Activated CD4-positive, alpha-beta memory T cell treated with anti-CD3 and anti-CD28 coated beads, Interleukin-2, amount 10 ng/mL, durations not matched to agents 7 days and 5 days (primary cell): ENCODE measurements at places on chromosomes 3 and 15. TPM values are rescaled to one million over a fixed set of nuclear protein-coding genes. Genes with fewer than 3 reads are reported as not detected.

- DNase-seq = peak; percentile 24
These were observed 91.5 kb downstream of the ITPR1 start for GRCh38 chr3:4584456-4585249.

The RASSF1 gene
- total RNA-seq = 157 TPM

DNA sequence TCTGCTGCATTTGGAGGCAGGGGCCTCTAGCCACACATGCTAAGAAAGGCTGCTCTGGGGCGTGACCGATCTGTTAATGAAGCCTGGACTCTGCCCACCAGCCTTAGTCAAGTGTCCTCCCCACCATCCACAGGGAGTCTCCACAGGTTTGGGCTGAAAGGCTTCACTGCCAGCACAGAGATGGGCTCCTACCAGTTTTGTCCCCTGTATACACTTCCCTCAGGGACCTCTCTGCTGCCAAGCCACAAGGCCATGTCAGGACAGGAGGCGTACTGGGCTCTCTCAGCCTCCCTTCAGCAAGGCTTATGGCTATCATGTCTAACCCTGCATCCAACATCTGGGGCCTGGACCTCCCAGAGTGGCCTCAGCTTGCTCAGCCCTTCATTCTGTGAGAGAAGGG, 23.5 kb downstream of the KIF9 start:
- no peak for DNase-seq

The CD80 gene
- 27.1 TPM for total RNA-seq

DNA sequence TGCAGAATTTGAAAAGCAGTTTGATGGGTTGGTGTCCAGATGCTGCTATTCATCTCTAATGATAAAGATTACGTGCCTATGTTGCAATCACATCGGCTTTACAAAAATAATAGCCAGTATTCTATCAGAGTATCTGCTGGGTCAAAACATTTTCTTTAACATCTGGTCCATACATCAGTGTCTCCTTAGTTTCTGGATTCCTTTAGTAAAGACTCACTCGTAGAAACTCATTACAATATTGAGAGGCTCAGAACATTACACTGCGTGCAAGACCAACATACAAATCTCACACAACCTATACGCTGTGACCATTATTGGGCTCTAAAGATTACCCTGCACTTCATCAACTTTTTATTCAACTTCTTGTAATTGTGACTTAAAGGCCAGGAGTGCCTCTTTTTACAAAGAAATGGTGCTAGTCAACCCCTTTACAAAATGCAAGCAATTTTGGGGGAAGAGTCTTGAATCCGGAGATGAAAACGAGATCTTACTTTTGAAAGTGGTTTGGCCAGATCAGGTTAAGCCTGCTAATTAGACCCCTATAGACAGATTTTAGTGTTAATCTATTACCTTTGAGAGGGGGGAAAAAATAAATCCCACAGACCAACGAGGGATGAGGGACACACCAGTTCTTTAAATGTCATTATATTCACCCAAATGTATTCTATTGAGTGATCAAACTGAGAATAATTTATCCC, 2.9 kb downstream of the TRA2B start:
- DNase-seq = no peak

DNA sequence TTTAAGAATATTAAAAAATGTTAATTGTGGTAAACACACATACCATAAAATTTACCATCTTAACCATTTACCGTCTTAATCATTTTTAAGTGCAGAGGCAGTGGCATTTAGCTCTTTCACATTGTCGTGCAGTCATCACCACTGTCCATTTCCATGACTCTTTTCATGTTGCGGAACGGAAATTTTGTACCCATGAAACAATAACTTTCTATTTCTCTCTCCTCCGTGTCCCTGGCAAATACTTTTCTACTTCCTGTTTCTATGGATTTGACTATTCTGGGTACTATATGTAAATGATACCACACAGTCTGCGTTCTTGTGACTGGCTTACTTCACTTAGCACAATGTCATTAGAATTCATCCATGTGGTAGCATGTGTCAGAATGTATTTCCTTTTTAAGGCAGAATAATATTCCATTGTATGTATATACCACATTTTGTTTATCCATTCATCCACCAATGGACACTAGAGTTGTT, 27.9 kb downstream of the AKAP13 start:
- DNase-seq = peak; percentile 50

DNA sequence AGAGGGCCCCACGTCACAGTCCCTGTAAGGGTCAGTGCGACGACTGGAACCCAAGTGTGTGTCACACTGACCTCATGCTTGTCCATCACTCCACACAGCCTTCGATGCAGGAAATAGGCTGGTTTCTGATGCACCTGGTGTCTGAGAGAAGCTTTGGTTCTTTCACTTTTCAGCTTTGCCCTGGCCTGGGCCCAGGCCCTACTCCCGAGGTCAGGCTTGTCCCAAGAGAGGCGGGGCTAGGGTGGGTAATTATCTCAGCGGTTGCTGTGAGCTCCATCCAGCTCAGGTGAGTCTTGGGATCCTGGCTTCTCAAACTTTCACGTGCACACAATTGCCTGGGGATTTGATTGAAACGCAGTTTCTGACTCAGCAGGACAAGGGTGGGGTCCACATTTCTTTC, 19.6 kb upstream of the CHRNB4 start:
- no peak for DNase-seq

The PRR20G gene
- total RNA-seq = not detected

DNA sequence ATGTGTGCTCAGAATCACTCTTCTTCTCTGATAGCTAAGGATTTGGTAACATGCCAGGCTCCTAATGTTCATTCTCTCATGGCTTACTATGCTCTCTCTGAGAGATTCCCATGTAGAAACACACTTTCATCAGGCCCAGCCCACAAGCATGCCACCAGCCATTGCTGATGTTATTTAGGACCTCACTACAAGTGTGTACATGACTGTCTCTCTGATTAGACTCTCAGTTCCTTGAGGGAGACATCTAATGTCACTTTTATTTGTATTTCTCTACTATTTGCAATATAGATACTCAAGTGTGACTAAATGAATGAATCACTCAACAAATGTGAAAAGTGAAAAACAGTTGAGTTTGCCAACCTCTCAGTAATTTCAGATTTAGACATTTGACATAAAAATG, 84.3 kb upstream of the ARL6 start:
- DNase-seq = no peak

- no peak for DNase-seq
These were observed 187.1 kb downstream of the ITPR1 start for GRCh38 chr3:4680227-4680691.

GRCh38 chr3:25572336-25572735, 92.4 kb downstream of the TOP2B start:
- no peak for DNase-seq

The GRAMD1C gene
- 0.91 TPM for total RNA-seq

- DNase-seq = no peak
These were observed 39.0 kb downstream of the MAPK6 start for GRCh38 chr15:52057996-52058395.

GRCh38 chr3:31157893-31158620, 263.6 kb upstream of the GADL1 start:
- no peak for DNase-seq

The PLSCR5 gene
- total RNA-seq = not detected

The GOLGA8S gene
- 0.33 TPM for total RNA-seq

The HEG1 gene
- 27.7 TPM for total RNA-seq

GRCh38 chr3:5489536-5489935, 302.0 kb downstream of the EDEM1 start:
- no peak for DNase-seq

DNA sequence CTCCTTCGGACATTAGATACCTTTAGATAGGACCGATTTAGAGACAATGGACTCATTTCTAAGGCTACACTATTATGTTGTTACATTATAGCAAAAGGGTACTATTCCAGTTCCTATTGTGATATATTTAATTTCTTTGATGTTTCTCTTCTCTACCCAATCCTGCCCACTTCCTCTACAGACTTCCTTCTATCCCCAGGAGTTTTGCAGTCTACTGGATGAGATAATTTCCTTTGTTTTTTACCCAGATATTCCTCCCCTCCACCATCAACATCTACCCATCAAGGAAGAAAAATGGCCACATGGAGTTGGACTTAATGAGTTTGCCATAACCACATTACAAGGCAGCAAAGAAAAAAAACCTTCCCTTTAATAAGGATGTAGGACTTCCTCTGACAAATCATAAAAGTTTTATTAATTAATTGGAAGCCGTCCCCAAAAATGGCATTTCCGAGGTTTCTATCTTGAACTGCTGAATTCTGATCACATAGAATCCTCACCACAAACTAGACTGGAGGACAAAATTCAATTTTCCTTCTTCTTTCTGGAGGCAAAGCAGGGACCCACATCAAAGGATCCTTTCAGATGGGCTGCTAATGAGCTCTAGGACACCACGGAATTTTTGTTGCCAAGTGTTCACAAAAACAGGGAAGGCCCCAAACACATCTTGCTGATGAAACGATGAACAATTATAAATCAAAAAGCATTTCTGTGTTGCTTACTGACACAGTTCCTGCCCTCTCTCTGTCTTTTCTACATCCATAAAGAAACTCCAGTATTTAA, 33.4 kb downstream of the FRMD4B start:
- no peak for DNase-seq

The TRIM71 gene
- total RNA-seq = not detected

- DNase-seq = no peak
These were observed 33.5 kb downstream of the CHCHD6 start for GRCh38 chr3:126737527-126737926.

DNA sequence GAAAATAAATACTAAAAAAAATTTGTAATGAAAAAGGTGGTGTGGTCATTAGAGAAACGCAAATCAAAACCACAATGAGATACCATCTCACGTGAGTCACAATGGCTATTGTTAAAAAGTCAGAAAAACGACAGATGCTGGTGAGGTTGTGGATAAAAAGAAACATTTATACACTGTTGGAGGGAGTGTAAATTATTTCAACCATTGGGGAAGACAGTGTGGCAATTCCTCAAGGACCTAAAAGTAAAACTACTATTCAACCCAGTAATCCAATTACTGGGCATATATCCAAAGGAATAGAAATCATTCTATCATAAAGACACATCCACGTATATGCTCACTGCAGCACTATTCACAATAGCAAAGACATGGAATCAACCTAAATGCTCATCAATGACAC, 120.3 kb downstream of the MYO9A start:
- no peak for DNase-seq
